ENCODE measurements at places on chromosomes 5 and 9.

GRCh38 chr5:141343242-141343952 is at the start of gene PCDHGA3:
Gene PCDHGA3, plus strand, starts transcription at chr5:141343829. Its CDS starts 205 bp downstream, at chr5:141344034.
- no peaks in the 10 kb centered on the region for H3K27me3 ChIP-seq
- no peaks in the 10 kb centered on the region for H3K4me1 ChIP-seq
- H3K36me3 ChIP-seq, result no peaks in the 10 kb centered on the region
- no peak for DNase-seq

DNA sequence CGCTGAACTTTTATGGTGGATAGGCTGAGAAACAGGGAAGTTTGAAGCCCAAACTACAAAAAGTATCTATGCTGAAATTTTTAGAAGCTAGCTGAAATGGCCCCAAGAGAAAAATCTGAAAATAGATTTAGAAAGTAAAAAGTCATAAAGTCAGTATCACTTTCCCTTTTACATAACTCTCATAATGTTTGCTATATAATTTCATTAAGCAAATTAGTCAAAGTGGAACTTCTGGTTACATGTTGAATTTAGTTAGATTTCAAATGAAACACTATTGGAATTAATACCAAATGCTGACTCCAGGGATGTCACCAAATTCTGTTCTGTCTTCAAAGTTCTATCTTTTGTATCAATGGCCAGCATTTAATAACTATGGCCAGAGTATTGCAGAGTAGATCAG is 126.9 kb downstream of the TTC39B start:
- no peaks in the 10 kb centered on the region for H3K27me3 ChIP-seq
- H3K4me1 ChIP-seq, result no peaks in the 10 kb centered on the region
- H3K36me3 ChIP-seq, result peaks cover 2% of the 10 kb centered on the region
- DNase-seq, result no peak

GRCh38 chr5:107820429-107820828 is 149.7 kb upstream of the EFNA5 start:
- H3K27me3 ChIP-seq, result no peaks in the 10 kb centered on the region
- no peak overlapping the region for H3K4me3 ChIP-seq
- DNase-seq, result no peak
- no peak overlapping the region for H3K27ac ChIP-seq
- H3K4me1 ChIP-seq, result no peaks in the 10 kb centered on the region
- no peaks in the 10 kb centered on the region for H3K36me3 ChIP-seq

DNA sequence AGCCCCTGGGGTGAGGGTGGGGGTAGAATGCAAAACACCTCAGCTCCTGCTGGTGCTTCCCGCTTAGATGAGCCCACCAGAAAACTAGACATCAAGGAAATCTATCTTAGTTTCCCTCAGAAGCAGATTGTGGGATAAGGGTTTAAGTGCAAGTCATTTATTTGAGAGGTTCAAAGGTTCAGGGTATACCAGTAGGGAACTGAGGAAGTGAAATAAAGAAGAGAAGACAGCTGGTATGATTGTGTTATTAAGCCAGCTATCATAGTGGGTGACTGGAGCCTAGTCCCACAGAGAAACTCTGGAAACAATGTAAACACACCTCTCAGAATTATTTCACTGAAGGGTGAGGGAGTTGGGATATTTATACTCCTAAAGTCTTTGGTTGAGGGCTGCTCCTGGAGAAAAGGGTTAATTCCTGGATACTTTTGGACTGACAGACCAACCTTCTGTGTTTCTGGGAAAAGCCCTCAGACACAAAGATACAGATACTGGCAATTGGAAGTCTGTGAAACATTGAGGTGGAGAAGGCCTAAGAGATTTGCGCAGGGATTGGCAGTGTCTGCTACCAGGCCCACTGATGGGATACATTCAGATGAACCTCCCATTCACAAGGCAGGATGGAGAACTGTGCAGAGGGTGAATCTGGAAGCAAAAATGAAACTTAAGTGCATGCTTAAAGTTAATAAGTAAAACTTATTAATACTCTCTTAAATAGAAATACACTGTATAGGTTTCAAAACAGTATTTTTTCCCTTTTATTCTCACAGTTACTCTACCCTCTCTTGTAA is 6.4 kb upstream of the DCTN4 start:
- no peak for DNase-seq
- no peak overlapping the region for H3K4me3 ChIP-seq
- H3K4me1 ChIP-seq, result no peaks in the 10 kb centered on the region
- H3K27me3 ChIP-seq, result no peaks in the 10 kb centered on the region
- no peaks in the 10 kb centered on the region for H3K36me3 ChIP-seq
- peak overlapping the region; percentile 21 for H3K27ac ChIP-seq

GRCh38 chr5:170629566-170630175 is 125.9 kb downstream of the KCNIP1 start:
- no peak overlapping the region for H3K27ac ChIP-seq
- peaks cover 13% of the 10 kb centered on the region for H3K4me1 ChIP-seq
- no peak for DNase-seq
- H3K27me3 ChIP-seq, result no peaks in the 10 kb centered on the region

GRCh38 chr5:15489571-15490235 is 10.3 kb upstream of the FBXL7 start:
- H3K27ac ChIP-seq, result no peak overlapping the region
- H3K4me3 ChIP-seq, result no peak overlapping the region
- H3K4me1 ChIP-seq, result no peaks in the 10 kb centered on the region
- H3K27me3 ChIP-seq, result no peaks in the 10 kb centered on the region

DNA sequence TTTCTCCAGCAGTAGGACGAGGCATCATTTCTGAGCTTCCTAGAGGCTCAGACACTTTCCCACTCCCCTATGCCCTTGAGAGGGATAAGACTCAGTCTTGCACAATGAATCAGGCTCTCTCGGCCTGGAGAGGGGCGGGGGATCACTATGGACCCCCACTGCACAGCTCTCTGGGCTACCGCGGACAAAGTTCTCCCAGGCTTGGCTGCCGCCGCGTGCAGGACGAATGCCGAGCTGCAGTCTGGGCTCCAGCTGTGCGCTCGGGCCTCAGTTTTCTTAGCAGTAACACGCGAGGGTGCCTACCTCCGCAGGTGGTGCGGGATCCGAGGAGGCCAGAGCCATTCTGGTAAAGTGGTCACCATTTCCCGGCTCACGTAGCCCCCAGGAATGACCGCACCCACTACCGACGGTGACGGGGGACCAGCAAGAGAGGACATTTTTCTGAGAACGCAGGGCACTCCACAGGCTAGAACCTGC is 3.4 kb upstream of the MYORG start:
- no peak for DNase-seq
- H3K27me3 ChIP-seq, result no peaks in the 10 kb centered on the region
- H3K4me1 ChIP-seq, result peaks cover 50% of the 10 kb centered on the region
- H3K4me3 ChIP-seq, result peak overlapping the region; percentile 64
- peak overlapping the region; percentile 78 for H3K27ac ChIP-seq
- H3K36me3 ChIP-seq, result no peaks in the 10 kb centered on the region

GRCh38 chr5:53069626-53070025 is 39.9 kb downstream of the MOCS2 start:
- DNase-seq, result no peak
- H3K4me3 ChIP-seq, result no peak overlapping the region
- no peak overlapping the region for H3K27ac ChIP-seq
- no peaks in the 10 kb centered on the region for H3K27me3 ChIP-seq

GRCh38 chr9:105431424-105432246 is 16.2 kb upstream of the FSD1L start:
- H3K4me1 ChIP-seq, result no peaks in the 10 kb centered on the region
- H3K36me3 ChIP-seq, result no peaks in the 10 kb centered on the region
- DNase-seq, result no peak
- no peaks in the 10 kb centered on the region for H3K27me3 ChIP-seq
- no peak overlapping the region for H3K27ac ChIP-seq

DNA sequence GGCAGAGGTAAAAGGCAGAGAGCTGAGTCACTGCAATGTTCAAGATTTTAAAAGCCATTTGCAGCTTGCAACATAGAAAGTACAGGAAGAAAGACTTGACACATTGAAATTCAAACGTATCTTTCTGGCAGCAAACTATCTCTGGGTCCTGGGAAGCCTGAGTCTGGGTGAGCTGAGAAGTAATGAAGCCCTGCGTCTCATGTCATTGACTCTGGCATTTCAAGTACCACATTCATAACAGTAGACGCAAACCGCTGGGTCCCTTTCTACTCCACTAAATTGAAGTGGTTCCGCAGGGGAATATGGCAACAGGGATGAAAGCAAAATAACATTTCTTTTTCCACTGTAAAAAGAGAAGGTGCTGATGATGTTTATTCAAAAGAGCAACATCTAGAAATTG is 694.3 kb downstream of the BRINP1 start:
- no peaks in the 10 kb centered on the region for H3K27me3 ChIP-seq
- no peak overlapping the region for H3K4me3 ChIP-seq
- DNase-seq, result no peak

Data from heart left ventricle (tissue), 16 donors.